Activated CD4-positive, alpha-beta T cell treated with anti-CD3 and anti-CD28 coated beads, Interleukin-10, Interleukin-2, amounts not matched to agents 100 ng/mL and 50 ng/mL, durations not matched to agents 16 hours and 8 hours (primary cell): ENCODE measurements at places on chromosomes 6 and 20.
A peak's percentile ranks its signal among the peaks of the same experiment; 100 is the strongest.

DNA sequence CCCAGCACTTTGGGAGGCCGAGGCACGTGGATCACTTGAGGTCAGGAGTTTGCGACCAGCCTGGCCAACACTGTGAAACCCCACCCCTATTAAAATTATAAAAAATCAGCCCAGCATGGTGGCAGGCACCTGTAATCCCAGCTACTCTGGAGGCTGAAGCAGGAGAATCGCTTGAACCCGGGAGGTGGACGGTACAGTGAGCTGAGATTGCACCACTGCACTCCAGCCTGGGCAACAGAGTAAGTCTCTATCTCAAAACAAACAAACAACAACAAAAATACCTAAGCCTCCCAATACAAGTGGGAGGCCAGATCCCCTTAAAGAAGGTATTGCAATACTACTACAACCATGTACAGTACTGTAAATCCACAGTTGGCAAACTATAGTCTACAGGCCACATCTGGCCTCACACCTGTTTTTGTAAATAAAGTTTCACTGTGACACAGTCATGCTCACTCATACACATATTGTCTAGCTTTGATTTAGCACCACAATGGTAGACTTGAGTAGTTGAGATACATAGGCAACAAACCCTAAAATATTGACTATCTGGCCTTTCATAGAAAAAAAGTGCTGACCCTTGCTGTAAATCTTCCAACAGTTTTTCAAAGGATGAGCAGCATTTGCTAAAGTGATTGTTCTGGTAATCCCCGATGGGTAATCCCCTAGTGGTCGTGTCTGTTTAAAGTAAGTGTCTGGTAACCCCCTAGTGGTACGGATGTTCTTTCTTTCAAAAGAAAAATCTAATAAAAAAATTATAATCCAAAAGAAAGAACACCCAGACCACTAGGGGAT, 202.0 kb downstream of the RNGTT start:
- DNase-seq: peak; percentile 38

DNA sequence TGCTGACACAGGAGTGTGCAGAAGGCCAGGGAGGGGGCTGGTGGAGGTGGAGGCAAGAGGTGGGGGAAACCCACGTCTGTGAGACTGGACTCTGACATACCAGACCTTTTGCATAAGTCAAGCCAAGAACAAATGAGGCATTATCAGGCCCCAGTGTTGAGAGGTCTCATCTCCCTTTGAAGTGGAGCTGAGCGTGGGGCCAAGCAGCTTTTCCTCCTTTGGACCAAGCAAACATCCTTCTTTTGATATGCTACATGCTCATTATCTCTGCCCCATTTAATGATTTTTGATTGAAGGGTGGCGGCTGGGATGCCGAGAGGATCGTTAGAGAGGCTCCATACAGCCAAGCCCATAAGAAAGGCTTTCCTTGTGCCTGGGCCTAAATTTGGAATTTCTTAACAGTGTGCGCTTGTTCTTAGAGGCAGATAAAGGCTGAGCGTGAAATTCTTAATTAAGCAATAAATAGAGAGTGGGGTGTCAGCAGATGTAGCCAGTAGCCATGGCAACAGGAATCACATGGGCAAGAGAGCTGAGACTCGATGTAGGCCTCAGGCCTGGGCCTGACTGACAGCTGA, 244.5 kb downstream of the PKHD1 start:
- no peak for DNase-seq

DNA sequence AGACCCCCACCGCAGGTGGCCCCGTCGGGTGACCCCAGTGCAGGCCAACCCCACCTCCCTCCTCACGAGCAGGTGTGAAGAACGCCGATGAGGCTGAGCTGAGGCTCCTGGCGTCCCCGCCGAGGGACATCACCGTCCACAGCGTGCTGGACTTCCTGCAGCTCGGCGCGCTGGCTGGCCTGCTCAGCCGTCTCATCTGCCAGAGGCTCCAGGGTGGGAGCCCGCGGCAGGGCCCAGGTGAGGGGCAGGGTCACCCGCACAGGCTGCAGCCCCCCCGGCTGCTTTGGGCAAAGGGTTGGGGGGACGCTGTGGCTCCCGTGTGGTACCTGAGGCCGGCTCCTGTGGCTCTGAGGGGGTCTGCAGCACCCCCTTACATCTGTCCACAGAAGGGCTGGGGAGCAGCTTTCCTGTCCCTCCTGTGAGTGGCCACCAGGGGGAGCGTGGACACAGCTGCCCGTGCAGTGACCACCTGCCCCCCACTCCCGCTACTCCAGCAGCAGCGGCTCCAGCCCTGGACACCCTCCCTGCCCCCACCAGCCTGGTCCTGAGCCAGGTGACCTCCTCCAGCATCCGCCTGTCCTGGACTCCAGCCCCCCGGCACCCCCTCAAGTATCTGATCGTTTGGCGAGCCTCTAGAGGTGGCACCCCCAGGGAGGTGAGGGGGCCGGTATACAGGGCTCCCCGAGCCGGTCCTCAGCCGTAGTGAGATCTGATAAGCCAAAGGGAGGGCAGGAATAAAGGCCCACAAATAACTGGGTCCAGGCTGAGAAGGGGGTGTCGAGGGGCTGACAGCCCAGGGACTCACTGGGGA, 16.5 kb downstream of the COL20A1 start:
- DNase-seq: no peak

- DNase-seq: peak; percentile 19
These were observed 46.4 kb downstream of the MRPL14 start for GRCh38 chr6:44080561-44081521.
